ENCODE measurements at places on chromosomes 12 and 14.

DNA sequence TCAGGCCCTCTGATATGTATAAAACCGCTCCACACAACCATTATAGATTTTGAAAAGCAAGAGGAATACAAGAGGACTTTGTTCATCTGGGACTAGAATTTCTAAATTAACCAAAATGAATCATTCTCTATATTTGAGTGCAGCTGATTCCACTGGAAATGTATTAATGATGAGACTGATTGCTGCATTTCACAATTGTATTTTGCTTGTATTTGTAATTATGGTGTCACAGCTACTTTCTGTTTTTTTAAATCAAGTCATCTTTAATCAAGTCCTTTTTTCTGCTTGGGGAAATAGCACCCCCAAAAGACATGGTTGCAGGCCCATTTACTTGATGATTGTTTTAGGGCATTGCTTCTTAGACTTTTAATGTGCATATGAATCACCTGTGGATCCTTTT, 162.4 kb downstream of the KICS2 start:
- no peak for DNase-seq

DNA sequence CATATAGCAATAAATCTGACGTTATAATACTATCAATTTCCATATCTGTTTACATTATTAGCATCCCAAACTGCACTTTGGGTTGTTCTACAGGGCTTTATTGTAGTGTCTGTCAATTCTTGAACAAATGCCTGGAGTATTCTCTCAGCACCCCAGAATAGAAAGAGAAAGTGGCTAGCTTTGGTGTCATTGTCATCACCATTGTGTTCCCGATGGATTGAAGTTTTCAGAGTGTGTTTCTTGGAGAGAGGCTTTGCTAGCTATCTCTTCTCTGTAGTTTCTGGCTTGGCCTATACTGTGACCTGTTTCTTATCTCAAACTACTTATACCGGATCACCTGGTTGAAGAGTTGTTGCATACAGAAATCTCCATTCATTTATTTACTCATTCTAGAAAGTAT, 6.4 kb downstream of the TMEM106C start:
- no peak for DNase-seq

- DNase-seq: no peak
Measured at GRCh38 chr12:104627990-104628830, 171.5 kb downstream of the CHST11 start.

- no peak for DNase-seq
Measured at GRCh38 chr12:106663385-106663784, 80.6 kb downstream of the RFX4 start.

- no peak for DNase-seq
Measured at GRCh38 chr14:55626131-55626530, 46.1 kb downstream of the KTN1 start.

DNA sequence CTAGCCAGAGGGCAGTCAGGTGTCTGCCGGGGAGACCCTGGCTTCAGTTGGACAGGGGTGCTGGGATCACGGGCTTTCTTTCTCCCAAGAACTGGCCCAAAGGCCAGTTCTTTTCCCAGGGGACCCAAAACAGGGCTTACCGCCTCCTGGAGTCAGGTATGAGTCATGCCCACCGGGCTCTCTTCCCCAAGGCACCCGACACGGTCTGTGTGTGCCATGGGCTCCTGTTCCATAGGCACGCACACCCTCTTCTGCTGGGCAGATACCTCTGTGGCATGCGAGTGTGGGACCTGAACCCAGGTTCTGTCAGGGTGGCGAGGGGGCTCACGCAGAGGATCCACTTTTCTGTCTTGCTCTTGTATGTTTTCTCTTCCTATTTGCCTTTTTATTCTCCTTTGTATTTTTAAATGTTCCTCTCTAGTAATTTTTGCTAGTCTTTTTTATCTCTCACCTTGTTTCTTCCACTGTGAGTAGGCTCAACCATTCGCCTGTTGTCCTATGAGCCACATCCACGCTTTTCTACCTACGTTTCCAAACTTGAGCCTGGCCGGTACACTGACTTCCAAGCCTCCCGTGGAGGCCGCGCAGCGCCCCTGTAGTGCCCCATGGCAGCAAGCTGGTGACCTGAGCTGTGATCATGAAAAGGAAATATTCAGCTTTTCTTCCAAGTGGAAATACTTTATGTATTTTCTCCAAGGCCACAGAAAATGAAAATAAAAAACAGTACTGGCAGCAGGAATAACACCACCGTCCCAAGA, 362.2 kb downstream of the CACNA1C start:
- DNase-seq: no peak
